NCI-H774 (cell line): ENCODE measurements at places on chromosomes 2 and 18.

DNA sequence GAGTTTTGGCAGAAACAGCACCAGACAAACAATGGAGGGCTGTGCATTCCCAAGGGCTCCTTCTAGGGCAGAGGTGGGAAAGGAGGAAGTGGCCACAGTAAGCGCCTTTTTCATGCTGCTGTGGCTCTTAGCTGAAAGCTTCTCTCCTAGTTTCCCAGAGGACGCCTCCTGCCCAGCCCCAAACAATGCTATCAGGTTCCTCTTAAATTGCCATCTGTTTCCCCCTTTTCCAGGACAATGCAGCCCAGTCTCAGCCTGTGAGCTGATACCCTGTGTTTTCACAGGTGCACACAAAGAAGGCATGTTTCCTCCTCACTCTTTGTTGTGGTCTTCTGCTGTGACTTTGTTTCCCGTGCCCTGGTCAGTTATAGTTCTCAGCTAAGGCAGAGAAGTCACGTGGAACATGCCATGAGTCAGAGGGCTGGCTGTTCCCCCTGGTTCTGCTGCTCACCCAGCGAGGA lies 5.4 kb upstream of the FAM124B start:
- DNase-seq, result no peak

DNA sequence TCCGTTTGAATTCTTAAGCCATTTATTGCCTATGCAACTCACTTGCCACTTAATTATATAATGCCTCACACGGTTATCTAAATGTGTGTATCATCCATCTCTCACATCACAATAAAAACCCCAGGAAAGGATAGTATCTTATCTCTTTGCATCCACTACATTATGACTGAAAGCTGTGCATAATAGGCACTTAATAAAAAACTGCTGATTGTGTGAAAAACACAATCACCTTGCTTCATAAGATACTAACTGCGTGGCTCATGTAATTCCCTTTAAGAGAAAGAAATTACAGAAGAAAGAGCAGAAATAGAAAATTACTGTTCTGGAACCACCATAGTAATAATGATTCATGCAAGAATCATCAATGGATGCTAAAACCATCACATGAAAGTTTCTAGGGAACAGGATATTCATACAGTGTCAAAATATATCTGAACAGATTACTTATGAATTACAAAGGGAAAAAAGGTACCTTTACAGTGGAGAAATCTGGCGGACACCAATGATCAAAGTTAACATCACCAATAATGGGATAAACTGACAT lies 29.3 kb downstream of the CUL3 start:
- DNase-seq, result no peak

DNA sequence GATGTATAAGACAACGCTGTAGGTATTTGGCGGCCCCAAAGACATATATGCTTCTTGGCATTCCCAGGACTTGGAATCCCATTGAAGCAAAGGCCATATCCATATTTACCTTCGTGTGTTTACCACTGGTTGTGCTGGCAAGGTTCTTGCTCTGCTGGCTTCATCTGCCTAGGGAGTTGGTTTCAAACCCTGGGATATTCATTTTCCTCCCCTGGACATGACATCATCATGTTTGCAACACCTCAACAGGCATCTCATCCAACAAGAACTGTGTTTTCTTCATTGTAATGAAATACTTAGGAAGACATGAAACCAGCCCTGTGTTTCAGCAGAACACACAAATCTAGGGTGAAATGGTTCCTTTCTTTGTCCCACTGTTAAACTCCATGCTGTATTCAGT lies 77.9 kb upstream of the PHLPP1 start:
- DNase-seq, result no peak

DNA sequence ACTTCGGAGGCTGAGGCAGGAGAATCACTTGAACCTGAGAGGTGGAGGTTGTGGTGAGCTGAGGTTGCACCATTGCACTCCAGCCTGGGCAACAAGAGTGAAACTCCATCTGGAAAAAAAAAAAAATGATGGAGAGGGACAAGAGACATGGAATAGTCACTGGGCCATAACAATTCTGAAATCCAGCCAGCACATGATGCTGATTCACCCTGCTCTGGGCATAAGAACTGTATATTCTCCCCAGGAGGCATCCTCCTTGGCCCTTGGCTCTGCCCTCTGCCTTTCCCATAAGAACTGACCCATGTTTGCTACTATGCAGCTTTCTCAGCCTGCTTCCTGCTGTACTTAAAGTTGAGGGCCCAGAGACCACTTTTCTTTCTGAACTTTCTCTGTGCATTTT lies 297.7 kb downstream of the GBX2 start:
- no peak for DNase-seq

- DNase-seq, result no peak
Measured at GRCh38 chr2:239461291-239462190, 60.7 kb upstream of the HDAC4 start.

DNA sequence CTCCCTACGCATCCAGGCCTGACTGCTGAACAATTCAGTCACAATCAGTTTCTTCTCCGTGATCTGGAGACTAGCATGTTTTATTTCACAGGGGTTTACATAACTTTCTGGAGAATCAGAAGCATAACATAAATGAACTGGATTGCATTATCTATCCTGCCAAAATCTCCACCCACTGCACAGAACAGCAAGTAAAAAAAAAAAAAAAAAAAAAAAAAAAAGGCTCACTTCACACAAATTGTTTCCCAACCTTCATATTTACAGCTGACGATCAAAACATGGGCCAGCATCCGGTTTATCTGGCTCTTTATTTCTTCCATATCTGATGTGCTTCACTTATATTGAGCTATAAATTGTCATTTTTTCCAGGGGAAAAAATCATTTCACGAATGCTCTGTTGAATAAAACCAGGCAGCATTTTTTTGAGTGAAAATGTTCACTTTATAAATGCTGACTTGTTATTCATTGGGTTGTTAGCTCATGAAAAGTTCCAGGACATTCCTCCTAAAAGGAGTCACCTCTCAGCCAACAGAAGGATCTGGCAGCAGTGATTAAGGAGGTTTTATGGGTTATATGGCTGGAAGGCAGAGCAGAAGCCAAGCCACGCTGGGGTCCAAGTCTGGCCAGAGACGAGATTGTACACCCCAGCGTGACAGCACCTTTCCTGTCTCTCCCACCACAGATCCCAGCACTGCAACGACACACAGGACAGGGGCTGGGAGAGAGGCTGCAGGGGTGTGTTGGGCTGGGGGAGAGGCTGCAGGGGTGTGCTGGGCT lies 51.2 kb upstream of the GLI2 start:
- DNase-seq, result no peak

- DNase-seq, result no peak
Measured at GRCh38 chr2:195317550-195317949, 339.5 kb upstream of the SLC39A10 start.

- no peak for DNase-seq
Measured at GRCh38 chr2:192230889-192231453, 36.2 kb upstream of the TMEFF2 start.

DNA sequence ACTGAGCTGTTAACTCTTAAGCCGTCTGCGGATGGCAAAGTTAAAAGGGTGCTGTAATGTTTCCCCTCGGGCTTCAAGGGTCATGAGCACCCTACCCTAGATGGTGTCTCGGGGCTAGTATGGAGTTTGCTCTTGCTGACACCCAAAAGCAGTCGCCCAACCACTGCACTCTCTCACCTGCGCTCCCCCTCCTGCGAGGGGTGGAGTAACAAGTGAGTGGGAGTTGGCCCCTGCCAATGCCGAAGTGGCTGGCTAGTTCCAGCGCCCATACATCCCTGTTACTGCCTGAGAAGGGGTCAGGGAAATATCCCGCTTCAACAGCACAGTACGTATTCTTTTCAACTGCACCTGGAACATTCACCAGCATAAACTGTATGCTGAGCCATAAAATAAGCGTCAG lies 47.5 kb downstream of the FAM117B start:
- no peak for DNase-seq

DNA sequence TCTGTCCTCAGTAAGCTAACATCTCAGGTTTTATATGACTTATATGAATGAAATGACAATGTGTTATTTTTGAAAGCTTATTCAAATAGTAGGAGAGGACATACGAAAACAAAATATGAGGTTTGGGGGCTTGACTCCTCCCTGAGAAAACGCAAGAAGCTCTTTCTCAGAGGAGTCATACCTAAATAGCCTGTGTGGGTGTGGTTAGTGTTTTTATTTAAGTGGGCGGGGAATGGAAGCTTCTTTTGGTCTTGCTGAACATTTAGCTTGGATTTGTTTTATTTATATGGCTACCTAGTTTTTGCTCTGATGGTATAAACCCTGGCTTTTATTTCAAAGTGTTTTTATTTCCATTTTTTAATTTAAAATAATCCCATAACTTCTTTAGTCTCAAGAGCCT lies 72.1 kb upstream of the DSG1 start:
- DNase-seq, result no peak

DNA sequence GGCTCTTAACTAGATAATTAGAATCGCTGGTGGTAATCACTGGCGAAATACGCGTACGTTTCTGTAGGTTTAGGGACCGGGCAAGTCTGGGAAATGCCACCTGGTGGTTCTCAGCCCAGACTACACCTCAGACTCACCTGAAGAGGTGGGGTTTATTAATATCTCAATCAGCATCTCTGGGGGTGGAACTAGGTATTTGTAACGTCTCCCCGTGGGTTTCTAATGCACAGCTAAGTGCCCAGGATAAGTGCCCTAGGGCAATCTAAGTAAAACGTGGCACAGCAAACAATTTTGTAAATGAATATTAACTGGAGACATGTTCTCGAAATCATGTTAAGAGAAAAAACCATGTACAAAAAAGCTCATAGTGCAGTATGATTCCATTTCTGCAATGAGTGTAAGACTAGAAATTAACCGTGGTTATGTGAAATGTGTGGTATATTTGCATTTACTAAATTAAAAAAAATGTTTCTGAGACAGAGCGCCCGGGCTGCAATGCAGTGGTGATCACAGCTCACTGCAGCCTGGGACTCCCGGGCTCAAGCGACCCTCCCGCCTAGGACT lies 760 bp upstream of the CNOT11 start:
- DNase-seq, result peak; percentile 40

- DNase-seq, result peak; percentile 6
Measured at GRCh38 chr2:102473020-102473419, at the start of gene SLC9A4. TSS of gene SLC9A4 (plus strand) at chr2:102473226. CDS start at chr2:102473760, 534 bp downstream.

DNA sequence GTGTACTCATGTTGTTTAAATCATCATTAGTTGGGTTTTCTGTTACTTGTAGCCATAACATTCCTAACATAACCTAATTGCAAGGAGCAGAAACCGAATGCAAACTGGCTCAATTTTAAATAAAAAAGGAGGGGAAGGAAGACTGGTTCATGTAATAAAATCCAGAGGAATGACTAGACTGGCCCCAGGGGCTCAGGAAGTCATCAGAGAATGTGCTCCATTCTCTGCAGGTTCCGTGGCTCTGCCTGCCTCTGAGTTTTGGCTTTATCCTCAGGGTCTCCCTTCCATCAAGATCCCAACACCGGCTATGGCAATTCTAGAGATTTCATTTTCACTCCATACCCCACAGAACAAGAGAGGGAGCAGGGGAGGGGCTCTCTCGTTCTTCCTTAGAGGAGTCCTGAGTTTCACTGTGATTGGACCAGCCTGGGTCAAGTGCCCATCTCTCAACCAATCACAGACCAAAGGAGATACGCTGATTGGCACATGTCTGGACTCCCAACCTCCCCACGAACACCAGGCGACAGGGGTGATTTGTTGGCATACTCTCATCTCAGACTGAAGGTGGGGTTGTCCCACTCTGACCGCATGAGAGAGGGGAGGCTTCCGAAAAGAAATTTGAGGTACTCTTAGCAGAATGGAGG lies 64.8 kb downstream of the NPPC start:
- no peak for DNase-seq

- DNase-seq, result no peak
Measured at GRCh38 chr2:145138626-145139025, 618.7 kb upstream of the ZEB2 start.
